Naive thymus-derived CD8-positive, alpha-beta T cell (primary cell): ENCODE measurements at places on chromosomes 1 and 21.

GRCh38 chr1:181128592-181129497 is 40.3 kb downstream of the IER5 start:
- no peak for DNase-seq

GRCh38 chr1:207362962-207363860 is 41.7 kb downstream of the CD55 start:
- DNase-seq: no peak

DNA sequence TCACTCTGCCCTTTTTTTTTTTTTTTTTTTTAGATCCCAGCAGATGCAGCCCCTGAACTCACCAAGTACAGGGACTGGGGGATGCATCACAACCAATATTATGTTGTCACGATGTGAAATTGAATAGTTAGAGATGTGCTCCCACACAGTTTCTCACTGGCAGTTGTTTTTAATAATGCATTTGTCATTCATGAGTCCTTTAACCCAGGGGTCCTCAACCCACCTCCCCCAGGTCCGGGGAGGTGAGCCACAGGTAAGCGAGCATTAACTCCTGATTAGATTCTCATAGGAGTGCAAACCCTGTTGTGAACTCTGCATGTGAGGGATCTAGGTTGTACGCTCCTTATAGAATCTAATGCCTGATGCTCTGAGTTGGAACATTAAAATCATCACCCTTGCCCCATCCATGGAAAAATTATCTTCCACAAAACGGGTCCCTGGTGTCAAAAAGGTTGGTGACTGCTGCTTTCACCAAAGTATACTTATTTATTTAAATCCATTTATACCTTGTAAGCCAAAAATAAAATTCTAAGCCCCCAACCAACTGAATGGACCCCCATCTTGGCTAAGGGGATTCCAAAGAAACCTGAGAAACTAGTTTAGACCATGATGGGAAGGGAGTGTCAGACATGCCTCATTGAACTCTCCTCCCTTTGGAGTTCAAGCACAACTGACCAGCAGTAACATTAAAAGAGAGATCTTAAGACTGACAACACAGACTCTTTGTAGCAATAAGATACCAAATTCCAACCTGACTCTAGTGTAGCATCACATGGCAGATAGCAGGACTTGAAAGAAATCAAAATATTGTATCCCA is 119.3 kb upstream of the ATP1A1 start:
- DNase-seq: no peak

DNA sequence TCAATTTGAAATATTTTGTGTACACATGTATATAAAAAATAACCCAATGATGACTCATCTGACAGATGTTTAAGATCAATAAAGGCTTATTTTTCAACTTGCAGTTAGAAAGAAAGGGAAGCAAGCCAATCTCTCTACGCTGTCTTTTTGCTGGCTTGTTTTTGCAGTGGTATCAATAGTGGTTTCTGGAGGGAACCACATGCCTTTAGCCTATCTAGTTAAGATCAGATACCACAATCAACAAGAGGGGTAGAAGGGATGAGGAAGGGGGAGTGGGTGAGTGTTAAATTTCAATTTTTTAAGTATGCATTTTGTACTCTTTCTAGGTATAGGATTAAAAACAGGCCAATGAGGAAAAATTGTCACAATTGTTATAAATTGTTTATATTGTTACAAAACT is 276.2 kb downstream of the KCNH1 start:
- DNase-seq: no peak

- no peak for DNase-seq
These were observed 378.0 kb upstream of the VAMP3 start for GRCh38 chr1:7393136-7393535.

- no peak for DNase-seq
These were observed 5.3 kb downstream of the MIB2 start for GRCh38 chr1:1620433-1621139.
